ENCODE measurements at places on chromosomes 5 and 9.

- no peak for DNase-seq
Observed at GRCh38 chr9:101652601-101653175, 57.9 kb upstream of the PPP3R2 start.

DNA sequence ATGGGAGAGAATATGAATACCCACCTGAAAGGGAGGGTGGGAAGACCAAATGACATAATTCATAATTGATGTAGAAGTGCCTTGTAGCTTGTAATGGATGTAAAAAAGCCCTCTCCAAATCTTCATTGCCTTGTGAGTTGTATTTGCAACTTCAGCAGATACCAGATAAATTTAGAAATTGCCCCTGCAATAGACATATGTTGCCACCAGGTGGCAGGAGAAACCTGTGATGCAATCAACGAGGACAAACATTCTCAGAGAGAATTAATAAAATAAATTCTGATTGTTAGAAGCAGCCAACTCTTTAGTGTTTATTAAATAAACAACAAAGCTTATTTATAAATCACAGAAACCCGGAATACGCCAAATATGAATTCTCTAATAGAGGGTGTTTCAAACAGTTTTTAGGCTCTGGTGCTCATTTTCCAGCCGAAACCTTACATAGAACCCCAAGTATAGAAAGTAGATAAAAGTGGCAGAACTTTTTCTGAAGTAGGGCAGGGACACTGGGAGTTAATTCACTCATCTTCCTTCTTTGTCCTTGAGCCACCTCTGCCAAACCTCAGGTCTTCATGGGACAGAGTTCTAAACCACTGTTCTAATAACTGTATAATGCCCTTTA lies 147.8 kb downstream of the TMEM38B start:
- no peak for DNase-seq

DNA sequence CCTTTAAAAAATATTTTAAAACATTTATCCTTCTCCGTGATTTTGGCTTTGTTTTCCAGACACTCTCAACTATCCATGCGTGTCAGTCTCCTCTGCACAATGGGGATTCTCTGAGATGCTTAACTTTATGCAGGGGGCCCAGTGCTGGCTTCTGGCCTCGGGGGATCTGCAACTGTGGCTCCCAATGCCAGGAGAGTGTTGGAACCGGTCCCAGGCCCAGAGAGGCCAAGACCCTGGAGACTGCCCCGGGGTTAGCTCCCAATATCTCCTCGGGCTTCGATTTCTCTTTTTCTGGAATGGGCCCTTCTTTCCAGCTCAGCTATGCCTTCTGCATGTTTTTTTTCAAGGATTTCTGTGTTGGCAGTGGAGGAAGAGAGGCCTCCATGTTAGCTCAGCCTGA lies 20.1 kb upstream of the SARDH start:
- DNase-seq = peak; percentile 32

- no peak for DNase-seq
Observed at GRCh38 chr5:151952238-151952637, 27.6 kb upstream of the GLRA1 start.

DNA sequence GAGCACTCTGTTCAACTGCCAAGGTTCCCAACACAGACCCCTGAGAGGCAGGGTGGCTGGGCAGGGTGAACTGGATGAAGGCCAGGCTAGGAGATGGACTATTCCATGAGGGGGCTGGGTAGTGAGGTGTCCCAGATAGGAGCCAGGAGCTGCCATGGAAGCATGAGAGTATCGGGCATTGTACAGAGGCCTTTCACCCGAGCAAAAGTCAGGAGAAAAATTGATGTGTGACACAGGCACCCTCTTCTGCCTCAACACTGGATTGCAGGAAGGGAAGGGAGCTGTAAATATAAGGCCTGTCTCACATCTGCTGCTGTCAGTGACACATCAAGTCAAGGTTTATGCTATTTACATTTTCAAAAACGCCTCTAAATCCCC lies 74.6 kb downstream of the UBAP1 start:
- DNase-seq = no peak

Data from type B pancreatic cell (in vitro differentiated cells).